Kidney (tissue), 22 donors: ENCODE measurements at places on chromosomes 11 and 22. TPM values are rescaled to one million over a fixed set of nuclear protein-coding genes. Genes with fewer than 3 reads are reported as not detected.

The POU2AF1 gene
- total RNA-seq, result 18.5 TPM

- H3K4me3 ChIP-seq, result no peak overlapping the region
- H3K36me3 ChIP-seq, result no peaks in the 10 kb centered on the region
- H3K4me1 ChIP-seq, result no peaks in the 10 kb centered on the region
- peak; percentile 4 for DNase-seq
- no peaks in the 10 kb centered on the region for H3K27me3 ChIP-seq
Observed at GRCh38 chr22:20905415-20906386, 11.5 kb upstream of the CRKL start.

The SLC35C1 gene
- total RNA-seq, result 20.6 TPM

The CASP5 gene
- total RNA-seq, result 0.91 TPM

The IGSF22 gene
- total RNA-seq, result 2.5 TPM

- no peak overlapping the region for H3K4me3 ChIP-seq
- H3K27me3 ChIP-seq, result no peaks in the 10 kb centered on the region
- H3K27ac ChIP-seq, result no peak overlapping the region
- H3K4me1 ChIP-seq, result no peaks in the 10 kb centered on the region
- no peak for DNase-seq
Observed at GRCh38 chr11:83864412-83865057, 578.4 kb upstream of the CCDC90B start.

The CNGA4 gene
- total RNA-seq, result 0.22 TPM

GRCh38 chr11:86938900-86939880, 16.0 kb downstream of the FZD4 start:
- no peaks in the 10 kb centered on the region for H3K27me3 ChIP-seq
- peaks cover 38% of the 10 kb centered on the region for H3K4me1 ChIP-seq
- no peaks in the 10 kb centered on the region for H3K36me3 ChIP-seq
- no peak for DNase-seq

The POU2AF3 gene
- 4.3 TPM for total RNA-seq

DNA sequence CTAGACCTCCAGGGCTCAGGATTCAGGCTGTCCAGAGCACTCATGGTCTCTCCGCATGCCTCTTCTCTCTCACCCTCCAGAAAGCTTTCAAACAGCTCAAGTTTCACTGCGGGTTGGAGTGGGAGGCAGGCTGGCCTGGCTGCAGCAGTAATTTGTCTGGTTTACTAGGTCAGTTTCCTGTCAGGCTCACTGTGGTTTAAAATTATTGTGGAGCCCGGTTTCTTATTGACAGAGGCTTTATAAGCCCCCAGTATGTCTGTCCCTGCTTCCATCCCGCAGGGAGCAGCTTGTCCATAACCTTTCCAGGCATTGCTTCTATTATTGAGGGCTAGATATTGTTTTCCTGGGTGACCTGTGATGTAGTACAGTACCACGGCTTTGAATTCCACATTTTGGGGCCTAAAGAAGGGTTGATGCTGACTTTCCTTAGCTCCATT, 235.3 kb upstream of the SORL1-AS1 start:
- H3K4me3 ChIP-seq, result no peak overlapping the region
- H3K36me3 ChIP-seq, result no peaks in the 10 kb centered on the region
- DNase-seq, result peak; percentile 80
- H3K4me1 ChIP-seq, result no peaks in the 10 kb centered on the region

- no peak overlapping the region for H3K4me3 ChIP-seq
- H3K27me3 ChIP-seq, result no peaks in the 10 kb centered on the region
Observed at GRCh38 chr11:40204228-40204627, 1255.2 kb downstream of the LRRC4C start.

The PAMR1 gene
- 2.2 TPM for total RNA-seq

- no peaks in the 10 kb centered on the region for H3K27me3 ChIP-seq
- H3K36me3 ChIP-seq, result no peaks in the 10 kb centered on the region
- no peak for DNase-seq
- no peaks in the 10 kb centered on the region for H3K4me1 ChIP-seq
Observed at GRCh38 chr11:111448831-111449557, 63.2 kb downstream of the BTG4 start.

DNA sequence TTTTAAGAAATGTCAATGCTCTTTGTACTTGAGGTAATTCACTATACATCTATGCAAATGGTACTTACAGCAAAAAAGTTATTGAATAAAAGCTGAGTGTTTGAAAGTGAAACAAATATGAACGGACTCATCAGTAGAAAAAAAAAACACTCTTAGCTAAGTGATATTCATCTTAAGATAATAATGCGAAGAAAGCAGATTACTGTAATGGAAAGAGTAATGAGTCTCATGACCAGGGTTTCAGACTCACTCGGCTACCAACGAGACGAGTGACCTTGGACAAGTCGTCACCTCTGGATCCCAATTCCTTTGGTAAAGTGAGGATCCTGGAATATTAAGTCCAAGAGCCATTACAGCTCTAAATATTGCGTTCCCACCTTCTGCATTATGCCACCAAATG, 57.0 kb downstream of the PACSIN2 start:
- peak overlapping the region; percentile 57 for H3K4me3 ChIP-seq
- H3K27ac ChIP-seq, result peak overlapping the region; percentile 76
- no peaks in the 10 kb centered on the region for H3K27me3 ChIP-seq
- H3K4me1 ChIP-seq, result peaks cover 5% of the 10 kb centered on the region
- H3K36me3 ChIP-seq, result no peaks in the 10 kb centered on the region

- H3K4me1 ChIP-seq, result peaks cover 16% of the 10 kb centered on the region
- DNase-seq, result no peak
- H3K36me3 ChIP-seq, result peaks cover 20% of the 10 kb centered on the region
- H3K27ac ChIP-seq, result peak overlapping the region; percentile 41
Observed at GRCh38 chr11:16791191-16791961, 52.9 kb downstream of the C11orf58 start.

GRCh38 chr11:62402226-62402959, 16.4 kb upstream of the SCGB1A1 start:
- no peak overlapping the region for H3K27ac ChIP-seq
- peaks cover 19% of the 10 kb centered on the region for H3K4me1 ChIP-seq
- H3K27me3 ChIP-seq, result no peaks in the 10 kb centered on the region
- H3K36me3 ChIP-seq, result no peaks in the 10 kb centered on the region

- no peaks in the 10 kb centered on the region for H3K36me3 ChIP-seq
- H3K27ac ChIP-seq, result no peak overlapping the region
- no peaks in the 10 kb centered on the region for H3K27me3 ChIP-seq
- no peaks in the 10 kb centered on the region for H3K4me1 ChIP-seq
Observed at GRCh38 chr11:103961010-103961409, 75.4 kb upstream of the DDI1 start.

The CNTN5 gene
- 0.66 TPM for total RNA-seq

DNA sequence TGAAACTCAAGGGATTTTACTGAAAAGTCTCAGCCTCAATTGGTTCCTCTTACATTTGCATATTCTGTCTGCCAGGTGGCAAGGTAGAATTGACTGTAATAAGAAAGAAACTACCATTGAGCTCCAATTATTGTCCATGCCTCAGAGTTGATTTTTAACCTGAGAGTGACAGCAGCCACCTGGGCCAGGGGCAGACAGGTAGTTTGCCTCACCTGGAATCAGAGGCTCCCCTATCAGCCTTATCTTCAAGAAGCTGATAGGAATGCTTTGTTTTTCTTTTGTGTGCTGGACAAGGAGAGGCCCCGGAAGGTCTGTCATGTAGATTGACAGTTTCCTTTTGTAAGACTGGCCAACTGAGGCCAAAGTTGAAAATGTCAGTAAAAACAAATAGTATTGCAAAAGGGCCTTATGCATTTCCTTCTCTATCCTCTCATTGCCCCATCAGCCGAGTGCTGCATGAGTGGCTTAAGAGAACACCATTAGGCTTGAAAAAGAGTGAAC, 34.1 kb downstream of the CD44 start:
- H3K4me1 ChIP-seq, result peaks cover 4% of the 10 kb centered on the region
- H3K27me3 ChIP-seq, result no peaks in the 10 kb centered on the region

DNA sequence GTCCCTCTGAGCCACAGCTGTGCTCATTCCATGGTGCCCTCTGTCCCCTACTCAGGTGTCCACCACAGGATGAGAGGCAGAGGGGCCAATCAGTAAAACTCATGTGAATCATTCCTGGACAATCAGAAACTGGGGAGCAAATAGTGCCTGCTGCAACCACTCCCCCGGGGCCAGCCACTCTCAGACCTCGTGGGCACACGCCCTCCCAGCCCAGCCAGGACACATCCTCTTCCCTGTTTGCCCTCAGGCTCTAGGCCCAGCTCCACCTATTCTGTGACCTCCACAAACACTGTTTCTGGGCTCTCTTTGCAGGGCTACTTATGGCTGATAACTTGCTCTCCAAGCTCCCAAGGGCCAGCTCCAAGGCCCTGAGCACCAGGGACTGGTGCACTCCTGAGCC, 14.0 kb upstream of the KCTD14 start:
- H3K4me1 ChIP-seq, result peaks cover 8% of the 10 kb centered on the region
- no peak overlapping the region for H3K4me3 ChIP-seq
- H3K27ac ChIP-seq, result no peak overlapping the region
- DNase-seq, result no peak

DNA sequence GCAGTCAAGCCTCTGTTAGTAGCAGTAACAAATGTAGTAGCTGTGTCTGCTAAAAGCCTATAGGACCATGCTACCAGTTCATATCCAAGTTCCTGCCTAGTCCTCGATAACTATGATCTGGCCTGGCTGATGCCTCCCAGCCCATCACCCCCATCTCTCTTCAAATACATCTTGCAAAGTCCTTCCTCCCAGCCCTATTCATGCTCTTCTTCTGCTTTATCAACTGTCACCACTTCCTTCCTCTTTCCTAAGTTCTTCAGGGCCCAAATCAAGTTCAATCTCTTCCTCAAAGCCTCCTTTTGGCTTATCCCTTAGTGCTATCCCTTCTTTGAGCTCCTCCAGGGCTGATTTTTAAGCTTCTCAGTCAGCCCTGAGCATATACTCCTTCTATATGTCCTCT, 150.9 kb upstream of the THY1 start:
- no peaks in the 10 kb centered on the region for H3K27me3 ChIP-seq
- no peaks in the 10 kb centered on the region for H3K4me1 ChIP-seq
- no peak for DNase-seq
- H3K36me3 ChIP-seq, result no peaks in the 10 kb centered on the region

DNA sequence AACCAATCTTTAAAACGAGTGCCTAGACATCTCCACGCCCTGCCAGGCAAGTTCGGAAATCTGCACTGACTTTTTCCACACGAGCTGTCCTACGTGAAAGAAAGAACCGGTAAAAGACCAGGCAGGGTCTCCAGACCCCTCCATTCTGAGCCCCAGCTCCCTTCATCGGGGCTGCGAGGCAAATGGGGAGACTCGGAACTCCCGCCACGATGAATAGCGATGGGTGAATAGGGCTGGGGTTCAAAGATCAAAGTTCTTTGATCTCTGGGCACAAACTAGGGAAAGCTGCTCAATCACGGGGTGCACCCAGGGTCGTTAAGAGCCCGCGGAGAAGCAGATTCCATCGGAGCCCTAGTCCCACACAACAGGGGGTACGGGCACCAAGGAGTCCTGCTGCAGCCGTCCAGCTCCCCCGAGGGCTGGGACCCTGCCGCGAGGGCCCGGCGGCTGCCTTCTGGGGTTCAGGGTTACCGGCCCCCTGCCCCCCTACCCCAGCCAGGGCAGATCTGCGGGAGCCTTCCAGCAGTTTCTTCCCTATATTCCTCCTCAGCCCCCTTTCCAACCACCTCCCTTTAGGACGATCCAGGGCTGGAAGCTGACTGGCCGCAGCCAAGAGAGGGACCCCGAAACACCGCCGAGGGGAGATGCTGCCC, 1.1 kb downstream of the LRP4 start:
- H3K4me3 ChIP-seq, result peak overlapping the region; percentile 71
- H3K4me1 ChIP-seq, result no peaks in the 10 kb centered on the region
- H3K27ac ChIP-seq, result no peak overlapping the region
- H3K27me3 ChIP-seq, result no peaks in the 10 kb centered on the region

- no peaks in the 10 kb centered on the region for H3K27me3 ChIP-seq
- H3K4me3 ChIP-seq, result no peak overlapping the region
- H3K36me3 ChIP-seq, result no peaks in the 10 kb centered on the region
- no peak overlapping the region for H3K27ac ChIP-seq
Observed at GRCh38 chr11:46009647-46010046, 87.2 kb downstream of the LARGE2 start.

The PHOX2A gene
- not detected for total RNA-seq

The NAALAD2 gene
- 2.0 TPM for total RNA-seq

DNA sequence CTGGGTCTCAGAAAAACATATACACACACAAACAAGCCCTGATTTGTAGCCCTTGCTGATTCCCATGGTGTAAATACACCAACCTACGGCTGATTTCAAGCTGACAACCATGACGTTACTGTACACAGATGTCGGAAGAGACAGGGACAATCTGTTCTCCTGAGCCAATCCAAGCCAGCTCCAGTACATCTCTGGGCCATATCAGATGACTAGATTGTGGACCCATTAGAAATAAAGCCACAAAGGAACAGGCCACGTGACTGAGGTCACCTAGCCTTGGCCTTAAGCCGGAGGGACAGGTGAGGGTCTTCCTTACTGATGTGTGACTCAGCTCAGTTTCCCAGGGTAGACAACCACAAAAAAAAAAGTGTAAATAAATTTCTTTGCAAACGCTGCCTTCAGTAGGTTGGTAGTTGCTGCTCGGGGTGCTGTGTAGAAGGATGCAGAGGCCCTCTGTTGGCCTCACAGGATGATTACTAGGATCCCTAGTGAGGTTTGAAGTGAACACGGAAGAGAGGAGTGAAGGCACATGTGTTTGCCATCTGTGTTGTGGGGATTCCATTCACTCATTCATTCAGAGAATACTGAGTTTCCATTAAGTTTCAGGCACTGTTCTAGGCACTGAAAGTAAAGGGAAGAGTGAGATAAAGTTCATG, 99.0 kb upstream of the LARGE1 start:
- H3K4me3 ChIP-seq, result no peak overlapping the region
- H3K27me3 ChIP-seq, result no peaks in the 10 kb centered on the region
- no peaks in the 10 kb centered on the region for H3K36me3 ChIP-seq
- H3K27ac ChIP-seq, result no peak overlapping the region
- no peak for DNase-seq
- H3K4me1 ChIP-seq, result no peaks in the 10 kb centered on the region

DNA sequence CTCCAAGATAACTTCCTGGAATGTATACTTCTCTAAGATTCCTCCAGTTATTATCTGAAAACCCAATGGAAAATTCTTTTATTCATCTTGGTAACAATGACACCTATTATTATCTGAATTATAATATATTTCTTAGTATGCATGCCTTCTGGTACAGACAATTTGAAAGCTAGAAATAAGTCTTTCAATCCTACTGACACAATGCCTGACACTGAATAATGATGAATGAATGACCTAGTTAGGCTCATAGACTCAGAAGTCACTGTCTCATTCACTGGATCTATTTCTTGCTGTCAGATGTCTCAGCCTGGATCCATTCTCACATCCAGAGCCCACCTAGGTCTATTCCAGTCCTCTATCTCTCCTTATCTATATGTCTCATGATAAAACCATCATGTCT, 1126.7 kb upstream of the CCDC90B start:
- no peaks in the 10 kb centered on the region for H3K27me3 ChIP-seq
- DNase-seq, result no peak
- no peak overlapping the region for H3K4me3 ChIP-seq
